ENCODE measurements at places on chromosomes 6 and 20.

DNA sequence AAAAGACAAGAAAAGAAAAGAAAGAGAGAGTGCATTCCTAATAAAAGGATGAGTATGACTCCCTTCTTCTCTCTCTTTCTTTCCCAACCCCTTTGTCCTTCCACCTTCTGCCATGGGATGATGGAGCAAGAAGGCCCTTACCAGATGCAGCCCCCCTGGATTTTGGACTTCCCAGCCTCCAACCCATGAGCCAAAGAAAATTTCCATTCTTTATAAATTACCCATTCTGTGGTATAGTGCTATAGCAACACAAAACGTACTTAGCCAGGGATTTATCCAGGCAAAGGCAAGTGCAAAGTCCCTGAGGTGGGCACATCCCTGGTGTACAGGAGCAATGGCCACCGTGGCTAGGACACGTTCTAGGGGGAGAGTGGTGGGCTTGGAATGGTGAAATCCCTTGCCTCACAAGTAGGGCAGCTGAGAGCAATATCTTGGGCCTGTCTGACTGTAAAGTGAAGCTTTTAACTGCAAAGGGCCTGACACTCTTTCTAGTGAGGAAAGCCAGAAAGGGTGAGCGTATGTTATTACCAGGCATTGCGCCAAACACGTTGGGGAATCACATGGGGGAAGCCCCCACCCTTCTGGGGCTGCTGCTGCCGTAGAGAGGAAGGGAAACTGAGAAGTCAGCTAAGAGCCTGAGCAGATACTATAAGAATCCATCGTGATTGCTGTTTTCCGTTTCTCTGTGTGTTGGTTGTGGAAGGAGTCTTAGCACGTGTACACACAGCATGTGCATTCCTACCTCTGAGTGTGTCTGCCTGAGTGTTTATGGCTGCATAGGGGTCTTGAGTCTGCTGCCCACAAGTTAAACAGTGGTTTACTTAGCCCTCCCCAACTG is 50.7 kb upstream of the SIRPA start:
- DNase-seq: no peak

DNA sequence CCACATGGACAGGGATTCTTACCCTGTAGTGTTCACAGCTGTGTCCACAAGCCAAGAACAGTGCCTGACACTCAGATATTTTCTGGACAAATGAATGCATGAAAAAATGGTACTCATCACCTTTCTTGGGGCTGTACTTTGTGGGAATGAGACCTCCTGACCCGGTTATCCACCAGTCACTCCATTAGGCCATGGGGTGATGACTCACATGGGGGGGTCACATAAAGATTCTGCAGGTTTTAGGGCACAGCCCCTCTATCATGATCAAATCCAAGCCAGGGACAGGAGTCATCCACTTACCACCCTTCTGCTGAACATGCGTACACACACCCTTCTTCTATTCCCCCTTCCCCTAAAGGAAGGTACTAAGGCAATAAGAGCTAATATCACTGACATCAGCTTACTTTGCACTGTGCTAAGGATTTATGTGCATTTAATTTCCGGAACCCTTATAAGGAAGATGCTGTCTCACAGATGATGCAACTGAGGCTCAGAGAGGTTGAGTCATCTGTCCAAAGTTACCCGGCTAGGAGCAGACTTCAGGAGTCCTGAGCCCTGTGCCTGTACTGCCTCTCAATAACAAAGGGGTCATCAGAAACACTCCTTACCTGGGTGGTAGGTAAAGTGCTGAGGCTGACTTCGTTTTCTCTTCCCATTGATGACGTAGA is 107.8 kb downstream of the NFATC2 start:
- DNase-seq: no peak

DNA sequence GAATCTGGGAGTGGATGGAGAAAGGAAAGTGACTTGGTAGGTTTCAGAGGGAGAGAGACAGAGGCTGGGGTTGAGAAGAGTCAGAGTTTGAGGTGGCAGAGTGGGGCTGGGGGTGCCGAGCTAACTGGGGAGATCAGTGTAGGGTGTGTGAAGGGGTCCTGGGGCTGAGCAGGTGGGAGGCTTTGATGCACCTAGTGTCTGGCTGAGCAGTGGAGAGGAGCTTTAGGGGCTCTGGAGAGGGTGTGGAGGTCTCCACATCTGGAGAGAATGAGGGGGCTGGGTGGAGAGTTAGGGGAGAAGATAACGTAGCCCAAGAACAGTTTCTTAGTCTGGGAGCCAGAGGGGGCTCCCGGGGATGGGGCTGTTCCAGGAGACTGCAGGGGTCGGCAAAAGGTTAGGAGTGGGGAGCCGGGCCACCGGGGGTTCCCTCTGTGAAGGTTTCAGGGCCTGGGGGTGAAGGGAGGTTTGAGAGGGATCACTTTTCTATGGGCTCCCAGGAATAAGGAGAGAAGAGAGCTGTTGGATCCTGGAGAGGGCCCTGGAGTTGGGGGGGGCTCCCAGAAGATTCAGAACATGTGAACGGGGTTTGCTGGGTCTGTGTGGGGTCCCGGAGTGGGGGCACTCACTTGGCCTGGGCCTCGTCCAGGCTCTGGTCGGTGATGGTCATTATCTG is 797 bp downstream of the PBX2 start:
- no peak for DNase-seq

- DNase-seq: no peak
These were observed 1199.8 kb upstream of the MAP3K7 start for GRCh38 chr6:91786474-91787184.

DNA sequence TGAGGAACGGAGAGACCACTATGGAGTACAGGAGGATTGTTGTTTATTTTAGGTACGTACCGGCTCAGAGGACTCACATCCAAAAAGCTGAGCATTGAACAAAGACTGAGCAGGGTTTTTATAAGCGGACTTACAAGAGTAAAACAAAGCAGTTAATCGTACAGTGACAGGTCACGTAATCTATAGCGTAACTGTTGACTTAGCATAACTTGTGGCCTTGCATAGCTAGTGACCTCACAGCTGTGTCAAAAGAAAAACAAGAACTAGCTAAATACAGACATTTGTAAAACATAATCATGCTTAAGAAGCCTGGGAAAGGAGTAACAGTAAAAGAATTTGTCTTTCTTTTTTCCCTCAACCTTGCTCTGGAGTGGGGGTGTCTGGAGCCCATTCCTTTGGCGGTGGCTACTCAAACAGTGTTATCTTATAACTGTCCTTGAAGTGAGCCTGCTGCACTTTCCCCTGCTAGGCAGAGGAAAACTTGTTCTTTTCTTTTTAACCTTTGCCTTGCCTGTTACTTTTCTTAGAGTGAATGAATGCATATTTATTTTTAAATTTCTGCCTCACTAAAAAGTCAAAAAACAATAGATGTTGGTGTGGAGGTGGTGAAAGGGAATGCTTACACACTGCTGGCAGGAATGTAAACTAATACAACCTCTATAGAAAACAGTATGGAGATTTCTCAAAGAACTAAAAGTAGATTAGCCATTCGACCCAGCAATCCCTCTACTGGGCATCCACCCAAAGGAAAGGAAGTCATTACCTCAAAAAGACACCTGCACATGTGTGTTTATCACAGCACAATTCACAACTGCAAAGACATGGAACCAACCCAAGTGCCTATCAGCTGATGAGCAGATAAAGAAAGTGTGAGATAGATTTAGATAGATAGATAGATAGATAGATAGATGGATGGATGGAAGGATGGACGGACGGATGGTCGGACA is 109.0 kb downstream of the TAF4 start:
- DNase-seq: no peak

GRCh38 chr20:6000871-6001270 is 50.4 kb downstream of the MCM8 start:
- DNase-seq: no peak

DNA sequence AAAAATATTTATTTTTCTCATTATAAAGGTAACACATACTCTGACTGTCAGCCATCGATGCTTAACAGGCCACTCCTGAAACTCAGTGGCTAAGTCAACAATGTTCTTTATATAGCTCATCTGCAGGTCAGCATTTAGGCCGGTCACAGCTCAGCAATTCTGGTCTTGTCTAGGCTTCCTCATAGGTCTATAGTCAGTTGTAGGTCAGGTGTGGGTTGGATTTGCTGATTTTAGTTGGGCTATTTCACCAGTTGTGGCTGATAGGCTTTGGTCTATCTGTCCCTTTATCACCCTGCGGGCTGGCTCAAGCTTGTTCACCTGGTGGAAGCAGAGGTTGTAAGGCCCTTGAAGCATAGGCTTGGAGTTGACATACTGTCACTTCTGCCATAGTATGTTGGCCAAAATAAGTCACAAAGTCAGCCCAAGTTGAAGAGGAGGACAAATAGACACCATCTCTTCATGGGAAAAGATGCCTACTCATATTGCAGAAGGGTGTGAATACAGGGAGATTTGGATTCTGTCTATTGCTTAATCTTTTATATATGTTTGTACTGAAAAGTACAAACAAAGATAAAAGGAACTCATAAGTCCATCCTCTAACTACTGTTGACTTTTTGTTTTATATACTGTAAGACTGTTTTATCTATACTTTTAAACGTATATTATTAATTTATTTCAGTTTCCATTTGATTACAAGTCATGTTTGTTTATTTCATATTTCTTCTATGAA is 75.0 kb downstream of the BCKDHB start:
- DNase-seq: no peak

- no peak for DNase-seq
These were observed 18.2 kb downstream of the PPARD start for GRCh38 chr6:35360349-35361138.

DNA sequence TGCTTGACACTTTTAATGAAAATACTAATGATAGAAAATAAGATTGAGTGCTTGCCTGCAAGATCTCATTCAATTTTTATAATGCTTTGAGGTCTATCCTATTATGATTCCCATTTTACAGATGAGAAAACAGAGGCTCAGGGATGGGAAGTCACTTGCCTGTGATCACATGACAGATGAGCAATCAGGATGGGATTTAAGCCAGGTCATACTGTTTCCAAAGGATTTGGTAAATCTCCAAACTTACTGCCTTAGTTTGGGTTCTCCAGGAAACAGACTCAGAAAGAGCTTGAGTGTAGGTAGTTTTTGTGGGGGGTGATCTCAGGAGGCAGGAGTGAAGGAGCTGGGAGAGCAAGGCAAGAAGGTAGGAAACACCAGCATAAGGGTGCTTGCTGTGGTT is 456.3 kb downstream of the MAFB start:
- no peak for DNase-seq

Data from activated CD8-positive, alpha-beta memory T cell treated with anti-CD3 and anti-CD28 coated beads for 4 hours (primary cell).